ENCODE measurements at places on chromosomes 11 and 22. TPM values are rescaled to one million over a fixed set of nuclear protein-coding genes. Genes with fewer than 3 reads are reported as not detected.

- H3K27ac ChIP-seq, result peak overlapping the region; percentile 88
- peak overlapping the region; percentile 95 for H3K4me3 ChIP-seq
- H3K36me3 ChIP-seq, result peaks cover 19% of the 10 kb centered on the region
- H3K27me3 ChIP-seq, result peaks cover 13% of the 10 kb centered on the region
- no peak for DNase-seq
Measured at GRCh38 chr22:38754751-38755154, 1.0 kb downstream of the SUN2 start.

- H3K4me3 ChIP-seq, result no peak overlapping the region
- no peaks in the 10 kb centered on the region for H3K27me3 ChIP-seq
- H3K4me1 ChIP-seq, result no peaks in the 10 kb centered on the region
- H3K27ac ChIP-seq, result no peak overlapping the region
Measured at GRCh38 chr11:130278745-130279144, 36.0 kb downstream of the ZBTB44 start.

- peaks cover 9% of the 10 kb centered on the region for H3K27me3 ChIP-seq
- peaks cover 3% of the 10 kb centered on the region for H3K36me3 ChIP-seq
- H3K4me1 ChIP-seq, result no peaks in the 10 kb centered on the region
- DNase-seq, result no peak
Measured at GRCh38 chr22:29166180-29166579, 39.5 kb upstream of the EMID1 start.

SUN2 gene
- 74.4 TPM for total RNA-seq

DNA sequence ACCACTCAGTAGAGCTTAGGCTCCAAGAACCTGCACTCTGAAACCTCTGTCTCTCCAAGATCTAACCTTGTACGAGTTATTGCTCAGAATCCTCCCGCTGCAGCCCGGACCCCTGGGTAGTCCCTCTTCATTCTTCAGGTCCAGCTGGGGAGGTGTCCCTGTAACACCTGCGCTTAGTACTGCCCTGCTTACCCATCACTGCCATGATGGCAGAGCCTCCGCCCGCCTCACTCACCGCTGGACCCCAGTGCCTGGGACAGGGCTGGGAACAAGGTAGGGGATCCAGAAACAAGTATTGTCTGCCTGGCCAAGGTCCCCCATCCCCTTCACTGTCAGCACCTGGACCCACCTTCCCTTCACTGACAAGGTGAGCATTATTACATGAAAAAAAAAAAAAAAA, 50.3 kb downstream of the THAP12 start:
- peaks cover 5% of the 10 kb centered on the region for H3K27me3 ChIP-seq
- H3K4me3 ChIP-seq, result no peak overlapping the region
- peak overlapping the region; percentile 52 for H3K27ac ChIP-seq
- H3K4me1 ChIP-seq, result peaks cover 17% of the 10 kb centered on the region
- peaks cover 15% of the 10 kb centered on the region for H3K36me3 ChIP-seq
- DNase-seq, result no peak

DNA sequence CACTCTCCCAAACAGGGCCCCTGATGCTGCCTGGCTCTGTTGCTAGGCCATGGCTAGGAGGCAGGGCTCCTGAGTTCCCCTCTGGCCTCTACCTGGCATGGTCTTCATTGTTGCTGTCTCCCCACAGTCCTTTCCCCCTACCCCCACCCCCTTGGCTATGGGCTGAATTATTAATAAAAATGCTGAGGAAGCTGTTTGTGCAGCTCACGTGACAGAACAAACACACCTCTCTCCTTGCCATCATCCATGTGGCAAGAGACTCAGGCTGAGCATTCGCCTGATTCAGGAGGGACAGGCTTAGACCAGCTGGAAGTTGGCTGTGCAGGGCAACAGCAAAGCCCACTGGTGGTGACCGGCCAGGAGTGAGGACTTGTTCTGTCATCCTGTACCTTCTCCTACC, 4.2 kb upstream of the SYT7 start:
- H3K27me3 ChIP-seq, result peaks cover 12% of the 10 kb centered on the region
- no peak overlapping the region for H3K27ac ChIP-seq
- H3K4me3 ChIP-seq, result no peak overlapping the region
- peaks cover 39% of the 10 kb centered on the region for H3K4me1 ChIP-seq
